ENCODE measurements at places on chromosomes 5 and 9.

DNA sequence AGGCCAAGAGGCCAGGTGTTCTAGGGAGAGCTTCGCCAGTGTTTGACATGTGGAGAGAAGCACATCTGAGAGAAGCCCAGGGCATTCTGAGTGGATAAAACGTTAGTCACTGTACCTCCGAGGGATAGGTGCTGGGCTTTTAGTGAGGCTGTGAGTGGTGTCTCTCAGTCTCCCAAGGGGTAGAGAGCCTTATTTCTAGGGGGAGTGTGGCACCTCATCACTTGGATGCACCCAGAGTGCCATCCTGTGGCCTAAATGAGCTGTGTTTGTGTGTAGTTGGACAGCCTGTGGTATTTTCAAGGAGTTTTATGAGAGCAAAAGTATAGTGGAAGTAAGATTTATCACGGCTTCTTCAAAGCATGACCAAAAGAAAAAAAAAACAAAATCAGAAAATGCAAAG, 1046.9 kb upstream of the WWC1 start:
- peak; percentile 10 for DNase-seq

DNA sequence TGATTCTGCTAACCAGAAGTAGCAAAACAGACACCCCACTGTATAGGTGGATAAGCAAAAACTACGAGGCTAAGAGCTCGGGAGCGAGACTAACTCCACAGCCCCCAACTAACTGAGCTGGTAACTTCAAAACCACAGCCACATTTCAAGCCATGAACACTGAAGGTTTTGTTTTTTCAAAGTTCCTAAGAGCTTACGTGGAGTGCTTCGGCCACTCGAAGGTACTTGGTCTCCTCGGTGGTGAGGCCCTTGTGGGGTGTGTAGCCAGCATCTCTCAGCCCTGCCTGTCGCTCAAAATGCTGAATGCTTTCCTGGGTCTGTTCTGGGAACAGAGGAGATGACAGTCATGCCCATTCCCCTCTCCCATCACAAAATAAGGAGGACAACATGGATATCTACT, 11.1 kb downstream of the KIAA1191 start:
- DNase-seq: no peak

- DNase-seq: no peak
Measured at GRCh38 chr9:36559036-36559695, 13.5 kb upstream of the MELK start.

DNA sequence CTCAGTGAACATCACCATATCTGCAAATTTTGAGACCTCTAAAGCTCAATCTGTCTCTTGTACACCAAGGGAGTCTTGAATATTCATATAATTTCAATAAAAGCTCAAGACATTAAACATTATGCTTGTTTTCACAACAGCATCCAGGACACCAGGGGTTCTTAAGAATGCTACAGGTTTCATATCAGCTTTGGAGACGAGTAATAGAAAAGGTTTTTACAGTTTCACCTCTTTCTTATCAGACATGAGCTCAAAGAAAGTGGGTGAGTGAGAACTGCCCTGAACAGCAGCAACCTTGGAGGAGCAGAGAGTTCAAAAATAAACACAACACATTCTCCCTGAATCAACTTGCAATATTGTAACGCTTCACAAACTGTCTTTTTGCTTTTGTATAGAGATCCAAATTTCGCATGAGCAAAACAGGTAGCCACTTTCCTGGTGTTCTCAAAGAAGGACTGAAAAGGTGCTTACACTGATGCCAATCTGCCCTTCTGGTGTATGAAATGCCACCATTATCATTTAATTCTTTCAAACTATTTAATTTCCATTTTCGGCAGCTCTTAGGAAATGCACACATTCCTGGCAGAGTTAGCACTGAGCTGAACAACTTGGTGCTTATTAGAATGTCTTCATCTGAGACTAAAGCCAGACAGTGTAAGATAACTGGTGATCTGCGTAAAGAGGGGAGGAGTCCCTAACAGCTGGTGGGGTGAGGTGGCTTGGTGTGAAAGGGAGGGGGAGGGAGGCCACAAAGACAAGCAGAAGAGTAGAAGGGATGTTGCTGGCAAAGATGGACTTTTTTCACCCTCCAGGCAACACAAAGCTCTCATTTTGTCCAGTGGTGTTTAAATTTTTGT, 535.3 kb downstream of the PDE4D start:
- DNase-seq: no peak

GRCh38 chr9:134592018-134592818, 49.4 kb upstream of the COL5A1 start:
- DNase-seq: no peak

DNA sequence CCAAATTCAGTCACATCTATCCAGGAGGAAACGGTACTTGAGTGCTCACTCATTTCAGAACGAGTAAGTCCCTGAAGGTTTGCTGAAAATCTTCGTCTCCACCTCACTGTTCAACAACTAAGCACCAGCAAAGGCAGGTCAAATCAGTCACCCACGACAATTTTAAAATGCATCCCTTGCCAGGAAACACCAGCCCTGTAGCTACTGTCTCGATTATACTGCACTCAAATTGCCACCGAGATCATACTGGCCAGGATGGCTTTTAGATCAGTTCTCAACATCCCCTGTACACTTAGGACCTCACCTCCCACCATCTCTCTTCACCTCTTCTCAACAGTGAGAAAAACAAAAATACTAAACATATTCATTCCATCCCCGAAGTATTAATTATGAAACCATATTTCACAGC, 298.6 kb downstream of the AGTPBP1 start:
- DNase-seq: no peak
